Esophagus squamous epithelium (tissue), 5 donors: ENCODE measurements at places on chromosomes 7 and 10.

GRCh38 chr10:69318867-69319727 is 40.8 kb downstream of the HK1 start:
- no peak for DNase-seq

- DNase-seq = no peak
Measured at GRCh38 chr10:90306187-90306586, 551.7 kb downstream of the HTR7 start.

DNA sequence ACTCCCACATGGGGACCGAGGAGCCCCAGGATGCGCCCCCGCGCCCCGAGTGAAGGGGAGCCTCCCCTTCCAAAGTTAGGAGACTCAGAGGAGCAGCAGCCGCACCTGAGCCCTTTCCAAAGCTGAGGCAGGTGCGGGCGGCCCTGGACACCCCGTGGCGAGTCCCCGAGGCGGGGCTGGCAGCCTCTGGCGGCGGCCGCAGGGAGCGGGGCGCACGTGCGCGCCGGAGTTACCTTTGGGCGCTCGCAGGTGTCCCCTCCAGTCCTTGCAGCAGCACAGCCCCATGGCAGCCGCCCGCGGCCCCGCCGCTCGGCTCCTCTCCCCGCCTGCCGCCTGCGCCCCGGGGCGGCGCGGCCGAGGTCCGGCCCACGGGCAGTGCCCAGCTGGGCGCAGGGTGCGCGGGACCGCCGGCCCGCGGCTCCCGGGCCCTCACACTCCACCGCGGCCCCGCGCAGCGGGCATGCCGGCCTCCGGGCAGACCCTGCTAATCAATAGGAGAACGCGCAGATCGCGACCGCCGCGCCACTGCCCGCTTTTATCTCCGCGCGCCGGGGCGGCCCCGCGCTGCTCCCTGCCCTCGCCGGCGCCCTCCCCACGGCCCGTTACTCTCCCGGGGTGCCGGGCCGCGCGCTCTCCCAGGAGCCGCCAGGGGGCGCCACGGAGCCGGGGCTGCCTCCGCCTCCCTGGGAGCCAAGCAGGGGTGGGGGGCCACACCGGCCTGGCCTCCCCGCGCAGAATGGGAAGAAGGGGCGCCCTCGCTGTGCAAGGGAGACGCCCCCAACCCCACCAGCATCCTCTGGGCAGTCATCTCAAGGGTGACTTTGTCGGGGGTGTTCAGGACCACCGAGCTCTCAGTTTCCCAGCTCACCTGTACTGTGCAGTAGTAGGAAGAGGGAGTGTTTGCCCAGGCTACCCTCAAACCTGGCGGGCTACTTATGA is 80.8 kb downstream of the ARHGAP22 start:
- DNase-seq = no peak

GRCh38 chr10:88680958-88681357 is 16.7 kb downstream of the LIPF start:
- DNase-seq = no peak

DNA sequence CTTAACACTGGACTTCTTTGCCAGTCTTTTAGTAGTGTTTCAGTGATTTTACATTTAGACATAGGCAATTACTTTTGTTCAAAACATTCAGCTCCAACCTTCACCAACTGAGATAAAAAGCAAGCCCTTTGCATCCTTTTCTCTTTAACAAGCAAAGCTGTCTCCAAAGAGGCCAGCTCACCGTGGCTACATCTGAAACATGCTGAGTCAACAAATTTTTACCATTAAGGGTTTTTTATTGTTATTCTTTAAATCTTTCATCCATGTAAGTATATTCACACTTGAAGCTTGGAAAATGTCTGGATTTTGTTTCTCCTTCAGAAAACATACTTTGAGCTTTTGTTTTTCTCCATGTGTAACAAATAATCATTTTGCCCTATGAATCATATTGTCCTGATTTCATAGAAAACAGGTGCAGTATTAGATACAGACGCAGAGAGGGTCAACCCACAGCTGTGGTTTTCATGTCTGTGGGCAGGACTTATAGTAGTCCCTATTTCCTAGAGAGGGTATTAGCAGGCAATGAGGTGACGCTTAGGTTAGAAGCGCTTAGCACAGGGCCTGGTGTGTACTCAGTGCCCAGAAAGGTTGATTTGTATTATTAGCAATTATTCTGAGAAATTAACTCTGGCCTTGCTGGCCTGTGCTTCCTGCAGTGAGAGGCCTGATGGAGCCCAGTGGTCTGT is 99.5 kb downstream of the MKI67 start:
- no peak for DNase-seq

GRCh38 chr7:113078331-113078730 is 8.3 kb downstream of the GPR85 start:
- no peak for DNase-seq

DNA sequence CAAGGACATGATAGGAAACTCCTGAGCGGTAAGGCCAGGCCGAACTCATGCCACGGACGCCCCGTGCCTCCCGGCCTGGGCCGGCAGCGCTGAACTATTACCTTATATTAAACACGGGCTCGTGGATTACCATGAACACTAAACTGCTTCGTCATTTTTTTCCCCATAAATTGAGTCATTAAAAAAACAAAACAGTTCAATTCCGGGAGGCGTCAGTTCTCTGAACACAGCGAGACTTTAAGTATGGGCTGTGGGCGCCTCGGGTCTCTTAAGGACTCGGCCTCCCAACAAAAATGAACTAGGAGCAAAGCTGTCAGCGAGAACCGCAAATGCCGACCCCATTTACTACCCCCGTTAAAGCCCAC is 519 bp downstream of the PITRM1 start:
- DNase-seq = no peak

DNA sequence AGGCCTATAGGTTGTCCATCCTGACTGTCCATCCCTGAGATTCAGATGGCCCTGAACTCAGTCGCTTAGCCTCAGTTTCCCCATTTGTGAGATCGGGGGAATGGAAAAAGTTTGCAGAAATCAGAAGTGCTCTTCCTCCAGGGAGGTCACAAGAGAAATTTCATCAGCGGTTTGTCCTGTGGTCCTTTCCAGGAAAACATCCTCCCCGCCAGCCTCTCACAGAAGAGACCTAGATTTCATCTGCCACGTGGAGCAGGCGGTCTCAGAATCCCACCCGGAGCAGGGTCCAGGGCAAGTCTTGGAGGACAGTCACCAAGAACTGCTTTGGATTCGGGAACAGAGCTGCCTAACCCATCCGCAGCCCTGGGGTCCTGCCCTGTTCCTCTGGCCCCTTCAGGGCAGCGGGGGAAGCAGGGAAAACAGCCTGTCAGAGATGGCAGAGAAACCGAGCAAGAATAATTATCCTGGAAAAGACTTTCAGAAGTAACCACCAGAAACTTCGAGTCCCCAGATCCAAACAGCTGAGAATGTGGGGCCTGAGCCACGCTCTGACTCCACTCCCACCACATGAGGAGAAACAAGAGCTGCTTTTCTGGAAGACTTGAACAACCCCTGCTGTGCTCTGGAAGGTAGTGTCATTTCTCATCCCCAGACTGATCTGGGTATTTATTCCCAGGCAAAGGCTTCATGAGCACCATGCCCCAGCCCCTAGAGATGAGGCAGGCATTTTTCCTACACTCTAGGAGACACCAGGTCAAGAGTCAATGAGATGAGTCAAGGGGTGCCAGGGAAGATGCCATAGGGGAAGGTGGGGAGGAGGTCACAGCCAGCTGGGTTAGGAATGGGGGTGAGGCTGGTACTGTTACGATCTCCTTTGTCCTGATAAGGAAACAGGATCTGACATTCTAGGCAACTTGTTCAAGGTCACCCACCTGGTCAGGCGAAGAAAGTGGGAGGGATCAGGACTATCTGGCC is 1.1 kb upstream of the TNS3 start:
- no peak for DNase-seq

- no peak for DNase-seq
Measured at GRCh38 chr10:100342627-100342972, 4.4 kb upstream of the SCD start.

DNA sequence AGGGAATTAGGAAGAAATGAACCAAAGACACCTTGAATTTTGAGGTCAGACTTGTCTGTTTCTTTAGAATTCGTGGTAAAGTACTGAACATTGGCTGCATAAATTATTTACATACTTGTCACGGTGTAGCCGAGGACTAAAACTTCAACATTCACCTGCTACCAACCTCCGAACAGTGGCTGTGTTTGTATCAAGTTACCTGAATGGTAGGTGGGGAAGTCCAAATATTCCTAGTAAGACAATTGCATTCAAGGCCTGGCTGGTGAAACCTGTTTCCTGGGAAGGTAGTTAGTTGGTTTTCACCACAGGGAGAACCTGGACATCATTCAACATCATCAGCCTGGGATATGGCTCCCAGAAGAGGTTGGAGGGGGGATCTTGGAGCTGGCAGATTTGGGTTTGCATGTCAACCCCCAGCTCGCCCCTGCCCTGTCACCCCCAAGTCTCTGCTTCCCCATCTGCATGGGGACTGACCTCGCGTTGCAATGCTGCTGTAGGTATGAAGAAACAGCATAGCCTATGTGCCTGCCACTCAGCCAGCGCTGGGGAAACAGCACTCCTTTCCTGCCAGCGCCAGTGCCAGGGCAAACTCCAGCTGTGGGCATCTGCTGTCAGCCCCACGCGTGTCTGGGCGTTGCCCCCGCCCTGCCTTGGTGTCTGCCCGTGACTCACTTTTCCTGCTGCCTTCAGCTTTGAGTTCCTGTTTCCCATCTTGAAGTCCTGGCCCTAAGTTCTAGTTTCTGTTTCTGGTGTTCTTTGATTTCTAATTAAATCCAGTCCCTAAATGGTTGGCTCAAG is 12.7 kb upstream of the LARP4B start:
- DNase-seq = no peak

GRCh38 chr7:29482056-29482455 is 81.6 kb upstream of the PRR15 start:
- no peak for DNase-seq

DNA sequence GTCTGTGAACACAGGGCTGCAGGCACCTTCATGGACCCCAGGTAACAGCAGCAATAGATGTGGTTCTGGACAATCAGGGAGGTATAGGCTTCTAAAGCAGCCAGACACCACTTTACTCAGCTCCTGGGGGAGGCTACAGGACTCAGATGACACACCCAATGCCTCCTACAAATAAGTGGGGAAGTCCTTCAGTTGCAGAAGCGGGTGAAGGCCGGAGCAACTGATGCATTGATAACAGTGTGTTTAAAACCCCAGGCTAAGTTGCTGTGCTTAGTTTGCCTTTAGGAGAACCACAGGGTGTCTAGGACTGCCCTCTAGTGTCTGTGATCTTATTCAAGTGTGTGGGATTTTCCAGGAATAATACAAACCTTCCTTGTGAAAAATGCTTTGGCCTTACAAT is 5.9 kb upstream of the ITGA8 start:
- DNase-seq = no peak

GRCh38 chr10:127836966-127837365 is 55.8 kb downstream of the CLRN3 start:
- no peak for DNase-seq
